ENCODE measurements at places on chromosomes 7 and 10. TPM values are rescaled to one million over a fixed set of nuclear protein-coding genes. Genes with fewer than 3 reads are reported as not detected.
A peak's percentile ranks its signal among the peaks of the same experiment; 100 is the strongest.

The ADAM12 gene
- 8.1 TPM for total RNA-seq

The CCDC172 gene
- total RNA-seq = not detected

The SEMA3A gene
- total RNA-seq = 64.6 TPM

The GNAT3 gene
- not detected for total RNA-seq

The RP9 gene
- 7.9 TPM for total RNA-seq

The PHKG1 gene
- not detected for total RNA-seq

The VKORC1L1 gene
- 28.5 TPM for total RNA-seq

The STEAP2 gene
- 8.3 TPM for total RNA-seq

The NAMPT gene
- 299 TPM for total RNA-seq

GRCh38 chr10:60664859-60665258, 113.4 kb upstream of the CDK1 start:
- no peak for DNase-seq

DNA sequence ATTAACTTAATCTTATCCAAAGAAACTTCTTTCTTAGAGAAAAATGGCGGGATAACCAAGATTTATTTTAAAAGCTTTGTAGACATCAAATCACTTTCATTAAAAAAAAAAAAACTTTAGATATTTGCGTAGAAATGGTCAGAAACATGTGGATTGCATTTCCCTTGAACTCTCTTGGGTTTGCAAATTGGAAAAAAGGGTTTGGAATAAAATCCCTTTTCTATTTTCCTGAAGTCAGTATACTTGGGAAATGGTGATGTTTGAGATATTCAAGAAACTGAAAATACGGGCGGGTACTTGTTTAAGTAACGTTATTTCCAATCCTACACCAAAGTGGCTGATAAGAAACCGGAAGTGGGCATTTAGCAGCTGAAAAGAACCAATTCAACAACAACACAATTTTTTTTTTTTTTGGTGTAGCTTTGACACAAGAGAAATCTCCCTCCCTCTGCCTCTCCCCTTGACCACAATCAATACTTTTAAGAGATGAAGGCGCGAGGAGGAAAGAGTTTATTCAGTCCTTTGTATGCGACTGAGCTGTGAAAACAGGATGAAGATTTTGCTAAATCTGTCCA, 13.7 kb upstream of the GFRA1 start:
- DNase-seq = no peak

- DNase-seq = no peak
Observed at GRCh38 chr10:13865758-13866491, 279.2 kb downstream of the PRPF18 start.

- DNase-seq = peak; percentile 77
Observed at GRCh38 chr7:140673063-140673773, 473 bp downstream of the ADCK2 start.

GRCh38 chr7:27575613-27576012, 87.1 kb downstream of the HIBADH start:
- peak; percentile 39 for DNase-seq

DNA sequence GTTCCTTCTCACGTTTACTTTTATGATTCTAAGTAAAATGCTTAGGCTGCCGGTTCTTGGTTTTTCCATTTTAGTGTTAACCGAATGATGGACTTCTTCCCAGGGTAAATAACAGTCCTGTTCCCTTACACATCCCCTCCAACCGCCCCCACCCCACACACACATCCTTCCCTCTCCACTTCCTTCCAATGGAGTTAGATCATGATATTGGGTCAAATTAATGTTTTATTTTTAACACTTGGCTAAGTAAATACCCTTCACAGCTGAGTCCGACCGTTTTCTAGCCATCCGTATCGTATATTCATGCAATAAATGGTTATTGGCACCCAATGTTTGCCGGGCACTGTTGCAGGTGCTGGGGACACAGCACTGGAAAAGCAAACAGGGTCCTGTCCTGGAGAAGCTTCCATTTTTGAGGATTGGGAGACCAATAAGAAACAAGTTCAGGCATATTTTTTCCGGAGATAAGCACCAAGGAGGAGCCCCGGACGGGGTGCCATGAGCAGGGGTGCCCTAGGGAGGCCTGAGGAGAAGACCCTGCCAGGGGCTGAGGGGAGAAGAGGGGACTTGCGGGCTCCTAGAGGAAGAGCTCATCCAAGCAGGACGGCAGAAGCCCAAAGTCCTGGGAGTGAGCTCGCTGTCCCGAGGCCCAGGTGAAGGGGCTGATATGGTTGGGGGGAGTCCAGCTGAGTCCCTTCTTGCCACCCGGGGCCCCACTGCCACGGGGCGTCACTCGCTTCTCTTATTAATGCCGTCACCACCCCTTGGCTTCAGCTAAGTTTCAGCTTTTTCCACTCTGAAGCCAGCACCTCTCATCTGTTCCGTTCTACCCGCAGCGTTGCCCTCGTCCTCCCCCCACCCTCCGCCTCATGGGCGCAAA, 126.0 kb upstream of the RET start:
- DNase-seq = no peak

- DNase-seq = peak; percentile 80
Observed at GRCh38 chr7:66099551-66100407, 14.9 kb upstream of the CRCP start.

DNA sequence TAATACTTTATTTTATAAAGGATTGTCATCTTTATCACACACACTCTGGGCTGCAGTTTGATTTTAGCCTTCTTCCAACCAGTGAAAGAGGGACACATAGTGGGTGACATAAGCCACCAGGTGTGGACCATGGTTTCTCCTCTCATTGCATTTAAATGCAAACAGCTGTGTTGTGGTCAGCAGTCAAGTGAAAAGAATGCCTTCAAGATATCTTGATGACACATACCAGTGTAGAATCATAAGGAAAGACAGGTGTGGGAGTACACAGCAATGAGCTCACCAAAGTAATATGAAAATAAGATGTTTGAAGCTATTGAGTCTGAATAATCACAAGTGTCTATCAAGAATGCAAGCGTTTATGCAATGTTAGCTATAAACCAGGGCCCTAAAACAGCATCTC, 580.0 kb downstream of the XPNPEP1 start:
- DNase-seq = no peak

GRCh38 chr10:112855134-112855533, 94.9 kb upstream of the TCF7L2 start:
- DNase-seq = no peak

DNA sequence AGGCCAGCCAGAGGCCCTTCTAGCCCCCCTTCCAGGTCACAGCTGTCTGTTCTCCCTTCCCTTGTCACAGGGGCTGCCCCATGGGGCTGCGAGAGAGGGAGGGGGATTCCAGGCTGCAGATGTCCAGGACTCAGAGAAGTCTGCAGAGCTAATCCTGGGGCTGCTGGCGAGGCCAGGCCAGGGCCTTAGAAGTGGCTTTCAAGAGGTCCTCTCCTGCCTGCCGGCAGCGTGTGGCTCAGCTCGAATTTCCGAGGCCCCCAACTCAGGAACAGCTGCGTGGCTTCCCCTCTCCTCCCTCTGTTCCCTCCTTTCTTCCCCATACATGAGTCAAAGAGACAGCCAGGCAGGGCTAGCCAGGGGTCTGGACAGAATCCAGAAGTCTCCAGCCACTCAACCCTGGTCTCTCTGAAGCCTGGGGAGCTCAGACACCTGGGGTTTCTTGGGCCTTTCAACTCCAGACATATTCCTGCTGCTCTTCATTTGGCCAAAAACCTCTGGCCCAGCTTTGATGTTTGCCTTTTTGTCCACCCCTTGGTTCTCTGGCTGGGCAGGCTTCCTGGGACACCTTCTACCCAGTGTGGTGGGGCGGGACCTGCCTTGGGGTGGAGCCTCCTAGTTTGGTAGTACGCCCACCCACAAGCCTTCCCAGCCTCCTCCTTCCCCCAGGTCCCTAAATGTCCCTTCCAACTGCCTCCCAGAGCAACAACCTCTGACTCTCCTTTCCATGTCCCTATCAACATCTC, 21.8 kb upstream of the EIF5AL1 start:
- peak; percentile 41 for DNase-seq

DNA sequence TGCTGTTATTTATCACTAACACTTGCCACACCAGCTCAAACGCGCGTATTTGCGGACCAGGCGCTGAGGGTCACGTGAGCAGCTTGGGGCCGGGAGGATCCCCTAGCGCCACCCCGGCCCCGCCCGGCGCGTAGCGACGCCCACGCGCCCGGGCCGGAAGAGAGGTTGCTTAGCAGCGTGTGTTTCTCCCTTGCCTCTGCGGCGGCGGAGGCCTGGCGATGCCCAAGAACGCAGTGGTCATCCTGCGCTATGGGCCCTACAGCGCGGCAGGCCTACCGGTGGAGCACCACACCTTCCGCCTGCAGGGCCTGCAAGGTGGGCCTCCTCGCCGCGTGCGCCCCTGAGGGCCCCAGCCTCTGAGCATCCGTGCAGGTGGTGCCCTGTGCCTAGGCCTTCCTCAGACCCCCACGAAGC, at the start of gene C10orf53:
Gene C10orf53 (plus strand): TSS at position 172 of the 414 bp plus-strand sequence. CDS start 47 bp downstream, at position 219.
- DNase-seq = peak; percentile 90

- DNase-seq = peak; percentile 89
Observed at GRCh38 chr7:35537067-35538023, 157.6 kb downstream of the HERPUD2 start.

DNA sequence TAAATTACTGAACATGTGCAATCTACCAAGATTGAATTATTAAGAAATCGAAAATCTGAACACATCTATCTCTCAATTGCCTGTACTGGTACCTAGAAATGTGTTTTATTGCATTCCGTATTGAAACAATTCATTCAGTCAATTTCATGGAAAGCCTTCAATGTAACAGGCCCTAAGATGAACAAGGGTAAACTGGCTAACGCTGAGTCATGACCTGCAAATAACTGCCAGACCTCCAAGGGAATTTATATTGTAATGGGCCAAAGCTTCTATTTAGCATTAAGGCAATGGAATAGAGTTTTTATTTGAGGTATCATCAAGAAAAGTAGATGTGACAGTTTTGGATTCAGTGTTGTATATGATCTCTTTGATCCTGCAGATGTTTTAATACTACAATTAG, 49.9 kb upstream of the CD36 start:
- DNase-seq = no peak

DNA sequence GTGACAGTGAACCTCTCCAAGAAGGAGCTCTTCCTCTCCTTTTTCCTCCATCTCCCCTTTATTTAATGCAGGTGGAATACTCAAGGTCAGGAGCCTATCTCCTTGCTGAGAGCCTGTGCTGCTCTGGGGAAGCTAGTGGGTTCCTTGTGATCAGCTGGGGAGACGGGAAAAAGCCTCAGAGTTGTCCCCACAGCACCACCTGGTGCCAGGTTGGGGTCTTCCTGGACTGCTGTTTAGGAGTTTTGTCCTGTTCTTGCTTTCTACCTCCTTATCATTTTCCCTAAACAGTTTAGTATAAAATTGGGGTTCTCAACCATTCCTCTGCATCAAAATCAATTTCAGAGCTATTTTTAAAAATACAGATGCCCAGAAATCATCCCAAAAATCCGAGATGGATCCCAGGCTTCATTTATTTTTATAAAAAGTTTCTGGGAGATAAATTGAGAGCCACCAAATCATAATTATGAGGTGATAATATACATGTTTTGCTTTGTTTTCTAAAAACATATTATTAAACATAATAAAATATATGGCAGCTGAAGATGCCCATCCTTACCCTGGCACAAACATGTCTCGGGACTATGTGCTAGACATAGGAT, 44.3 kb downstream of the MACC1 start:
- DNase-seq = peak; percentile 76

- DNase-seq = no peak
Observed at GRCh38 chr10:13221572-13221971, 12.6 kb downstream of the UCMA start.

GRCh38 chr10:24850727-24851296, 101.6 kb downstream of the PRTFDC1 start:
- no peak for DNase-seq

DNA sequence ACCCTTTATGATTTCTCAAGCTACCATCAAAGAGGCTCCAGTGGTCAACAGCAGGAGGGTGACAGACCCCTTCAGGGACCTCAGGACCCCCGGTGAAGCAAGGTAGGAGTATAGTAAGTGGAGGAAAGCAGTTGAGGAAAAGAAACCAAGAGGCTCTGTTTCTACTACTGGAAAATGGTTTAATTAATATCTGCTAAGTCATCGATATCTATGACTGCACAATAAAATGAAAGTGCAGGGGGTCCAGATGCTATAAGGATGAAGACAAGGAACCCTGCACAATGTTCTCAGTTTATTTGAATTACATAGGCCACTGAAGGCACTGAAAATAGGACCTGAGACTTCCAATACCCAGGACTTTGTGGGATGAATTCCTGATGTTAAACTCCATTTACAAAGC, 23.7 kb downstream of the AMPH start:
- DNase-seq = no peak

GRCh38 chr7:106568680-106569499, 92.1 kb downstream of the CCDC71L start:
- DNase-seq = peak; percentile 24

GRCh38 chr7:139913845-139914135, 84.7 kb downstream of the TBXAS1 start:
- DNase-seq = no peak

GRCh38 chr7:23065974-23066373, 39.6 kb upstream of the KLHL7 start:
- no peak for DNase-seq

DNA sequence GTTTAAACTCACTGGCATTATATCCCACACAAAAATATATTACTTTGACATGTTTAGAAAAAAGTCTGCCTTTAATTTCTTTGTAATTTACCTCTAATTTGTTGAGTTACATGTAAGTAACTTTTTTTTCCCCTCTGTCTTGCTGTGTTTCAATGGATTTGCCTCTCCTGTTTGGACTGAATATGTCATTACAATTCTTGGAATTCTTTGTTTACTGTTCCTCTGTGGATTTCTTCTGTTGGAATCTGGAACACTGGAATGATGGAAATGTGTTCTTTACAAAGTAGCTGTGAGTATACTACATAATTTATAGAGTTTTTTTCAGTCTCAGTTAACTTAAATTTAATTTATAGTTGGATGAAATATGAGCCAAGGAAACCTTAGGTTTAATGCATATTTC, 30.4 kb downstream of the SEPTIN7 start:
- DNase-seq = no peak

DNA sequence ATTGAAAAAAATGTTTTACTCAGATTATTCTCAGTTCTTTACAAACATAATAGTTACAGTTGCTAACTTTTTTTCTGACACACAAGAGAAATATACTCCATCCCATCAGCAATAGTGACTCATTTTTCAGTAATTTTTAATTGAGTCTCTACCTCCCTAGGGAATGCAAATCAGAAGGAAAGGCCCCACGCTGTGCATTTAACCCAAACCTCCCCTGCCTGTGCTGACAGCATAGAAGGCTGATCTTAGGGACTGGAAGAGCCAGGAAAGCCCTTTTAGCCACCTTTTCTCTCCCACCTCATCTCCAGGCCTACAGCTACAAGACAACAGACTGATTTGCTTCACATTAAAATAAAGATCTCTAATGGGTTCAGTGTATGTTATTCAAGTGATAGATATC, 24.7 kb upstream of the PIK3CG start:
- no peak for DNase-seq

- peak; percentile 27 for DNase-seq
Observed at GRCh38 chr10:109427411-109427810, 495.9 kb downstream of the XPNPEP1 start.

DNA sequence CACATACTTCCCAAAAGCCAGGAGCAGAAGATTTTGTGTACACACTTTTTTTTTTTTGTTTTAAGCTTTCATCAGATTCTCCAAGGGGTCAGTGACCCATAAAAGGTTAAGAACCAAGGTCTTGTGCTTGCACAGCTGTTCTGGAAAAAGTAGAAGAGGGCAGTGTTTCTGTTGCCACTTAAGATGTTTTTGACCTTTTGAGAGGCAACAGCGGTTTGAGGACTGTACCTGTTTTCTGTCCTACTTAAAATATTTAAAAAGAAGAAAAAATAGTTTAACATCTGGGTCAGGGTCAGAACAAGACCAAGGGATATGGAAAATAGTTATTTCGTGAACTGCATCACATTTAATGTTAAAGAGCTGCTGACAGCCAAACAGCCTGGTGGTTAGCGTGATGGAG, 32.9 kb downstream of the AUTS2 start:
- DNase-seq = no peak

All from hepatocyte (in vitro differentiated cells).